SJCRH30 (cell line): ENCODE measurements at places on chromosomes 6 and 20. TPM values are rescaled to one million over a fixed set of nuclear protein-coding genes. Genes with fewer than 3 reads are reported as not detected.

- no peak overlapping the region for H3K27ac ChIP-seq
- no peak overlapping the region for H3K4me3 ChIP-seq
- no peaks in the 10 kb centered on the region; the same call in 1 of the 2 replicates for H3K27me3 ChIP-seq
- H3K36me3 ChIP-seq = no peaks in the 10 kb centered on the region
- H3K4me1 ChIP-seq = peaks cover 11% of the 10 kb centered on the region
Measured at GRCh38 chr6:43817192-43817591, 47.2 kb downstream of the VEGFA start.

DNA sequence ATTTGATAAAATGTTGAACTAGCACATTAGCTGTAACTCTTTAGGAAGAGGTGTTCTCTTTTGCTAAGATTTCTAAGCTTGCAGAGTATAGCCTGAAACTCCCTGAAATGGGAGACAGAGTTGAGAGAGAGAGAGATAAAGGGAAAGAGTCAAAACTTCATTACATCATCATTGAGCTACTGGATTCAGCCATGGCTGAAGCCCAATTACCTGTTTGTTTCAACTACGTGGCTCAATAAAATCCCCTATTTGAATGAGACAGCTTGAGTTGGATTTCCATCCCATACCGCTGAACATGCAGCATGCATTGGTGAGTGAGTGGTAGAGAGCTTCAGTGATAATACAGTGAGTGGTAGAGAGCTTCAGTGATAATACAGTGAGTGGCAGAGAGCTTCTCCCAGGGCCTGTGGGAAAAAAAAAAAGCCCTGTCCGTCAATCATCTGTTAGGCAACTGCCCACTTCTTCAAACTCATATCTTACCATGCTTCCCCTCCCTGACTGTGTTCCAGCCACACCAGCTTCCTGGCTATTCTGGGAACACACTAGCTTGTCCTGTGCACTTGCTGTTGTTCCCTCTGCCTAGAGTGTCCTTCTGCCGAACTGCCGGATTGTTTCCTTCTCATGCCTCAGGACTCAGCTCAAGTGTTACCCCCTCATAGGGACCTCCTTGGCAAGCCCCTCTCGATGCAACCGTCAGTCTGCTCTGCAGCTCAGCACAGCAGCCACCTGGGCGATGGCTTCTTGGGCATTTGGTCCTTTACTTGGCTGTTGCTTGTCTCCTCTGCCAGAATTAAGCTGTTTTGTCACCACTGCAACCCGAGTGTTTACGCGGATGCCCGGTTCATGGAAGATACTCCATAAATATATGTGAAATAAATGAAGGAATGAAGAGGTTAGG lies 91.3 kb upstream of the EYA2 start:
- peaks cover 40% of the 10 kb centered on the region for H3K4me1 ChIP-seq
- no peaks in the 10 kb centered on the region for H3K27me3 ChIP-seq
- no peaks in the 10 kb centered on the region for H3K36me3 ChIP-seq
- H3K27ac ChIP-seq = peak overlapping the region; percentile 34

GRCh38 chr20:62804021-62804626 lies 511 bp upstream of the OGFR start:
- H3K27me3 ChIP-seq = no peaks in the 10 kb centered on the region
- H3K27ac ChIP-seq = no peak overlapping the region
- H3K36me3 ChIP-seq = peaks cover 32% of the 10 kb centered on the region
- H3K4me1 ChIP-seq = peaks cover 8% of the 10 kb centered on the region; the same call in 1 of the 2 replicates

DNA sequence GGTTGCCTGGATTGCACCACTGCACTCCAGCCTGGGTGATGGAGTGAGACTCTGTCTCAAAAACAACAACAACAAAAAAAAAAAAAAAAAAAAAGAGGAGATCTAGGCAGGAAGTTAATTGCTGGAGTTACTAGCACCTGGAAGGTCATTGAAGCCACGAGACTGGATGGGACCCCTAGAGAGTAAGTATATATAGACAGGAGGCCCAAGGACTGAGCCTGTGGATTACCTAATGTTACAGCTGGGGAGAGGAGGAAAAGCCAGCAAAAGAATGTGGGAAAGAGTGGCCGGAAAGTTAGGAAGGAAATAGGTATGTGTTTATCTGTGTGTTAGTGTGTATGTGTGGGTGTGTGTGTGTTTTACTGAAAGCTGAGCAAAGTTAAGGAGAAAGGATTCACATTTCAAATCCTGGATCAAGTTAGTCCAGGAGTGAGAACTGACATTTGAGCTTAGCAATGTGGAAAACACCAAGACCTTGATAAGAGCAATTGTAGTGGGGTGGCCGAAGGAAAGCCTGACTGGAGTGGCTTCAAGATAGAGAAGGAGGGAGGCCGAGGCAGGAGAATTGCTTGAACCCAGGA lies 38.4 kb downstream of the ANKRD6 start:
- H3K27ac ChIP-seq = no peak overlapping the region
- DNase-seq = no peak
- no peaks in the 10 kb centered on the region for H3K27me3 ChIP-seq
- H3K36me3 ChIP-seq = no peaks in the 10 kb centered on the region
- H3K4me3 ChIP-seq = no peak overlapping the region
- H3K4me1 ChIP-seq = no peaks in the 10 kb centered on the region

- no peak overlapping the region for H3K27ac ChIP-seq
- no peaks in the 10 kb centered on the region for H3K27me3 ChIP-seq
- no peak for DNase-seq
Measured at GRCh38 chr6:90654806-90655205, 67.9 kb upstream of the MAP3K7 start.

- DNase-seq = no peak
- H3K4me1 ChIP-seq = peaks cover 10% of the 10 kb centered on the region
- no peaks in the 10 kb centered on the region for H3K27me3 ChIP-seq
- H3K36me3 ChIP-seq = peaks cover 2% of the 10 kb centered on the region; the same call in 1 of the 2 replicates
- no peak overlapping the region for H3K27ac ChIP-seq
- no peak overlapping the region for H3K4me3 ChIP-seq
Measured at GRCh38 chr6:116258520-116258919, 4.6 kb upstream of the TSPYL4 start.

- no peak for DNase-seq
- H3K27me3 ChIP-seq = no peaks in the 10 kb centered on the region
- no peak overlapping the region for H3K27ac ChIP-seq
- no peaks in the 10 kb centered on the region for H3K36me3 ChIP-seq
Measured at GRCh38 chr6:21845018-21845417, 251.5 kb downstream of the SOX4 start.

DNA sequence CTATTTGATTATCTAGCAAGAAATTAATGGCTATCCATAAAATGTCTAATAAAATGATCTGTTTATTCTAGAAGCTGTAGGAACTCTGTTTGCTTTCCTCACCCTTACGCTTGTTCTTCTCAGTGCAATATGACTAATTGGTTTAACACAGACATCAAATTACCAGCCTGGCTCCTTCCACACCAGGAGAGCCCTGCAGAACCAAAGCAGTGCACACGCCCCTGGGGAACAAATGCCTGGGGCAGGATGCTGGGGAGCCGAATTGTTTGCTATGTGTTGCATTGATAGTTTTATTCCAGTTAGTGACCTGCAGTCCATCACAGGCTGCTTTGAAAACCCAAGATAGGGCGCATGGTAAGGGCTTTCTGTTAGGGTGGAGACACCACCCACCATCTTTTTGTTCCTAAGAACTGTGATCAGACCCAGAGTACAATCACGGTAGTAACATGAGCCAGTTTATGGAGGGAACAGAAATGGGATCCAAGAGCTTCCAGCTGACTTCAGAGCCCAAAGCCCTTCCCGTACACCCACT lies 126.4 kb upstream of the CD93 start:
- H3K4me1 ChIP-seq = no peaks in the 10 kb centered on the region
- no peak overlapping the region for H3K4me3 ChIP-seq
- H3K36me3 ChIP-seq = no peaks in the 10 kb centered on the region
- no peaks in the 10 kb centered on the region for H3K27me3 ChIP-seq

- H3K27ac ChIP-seq = no peak overlapping the region
- no peak for DNase-seq
- no peaks in the 10 kb centered on the region for H3K4me1 ChIP-seq
Measured at GRCh38 chr6:107192830-107193229, 77.5 kb upstream of the BEND3 start.

- peak overlapping the region; percentile 77; the same call in 1 of the 2 replicates for H3K27ac ChIP-seq
- peaks cover 16% of the 10 kb centered on the region for H3K36me3 ChIP-seq
- no peak for DNase-seq
- H3K4me1 ChIP-seq = no peaks in the 10 kb centered on the region
- H3K4me3 ChIP-seq = peak overlapping the region; percentile 92
Measured at GRCh38 chr6:170553534-170554012, 466 bp upstream of the PSMB1 start.

DNA sequence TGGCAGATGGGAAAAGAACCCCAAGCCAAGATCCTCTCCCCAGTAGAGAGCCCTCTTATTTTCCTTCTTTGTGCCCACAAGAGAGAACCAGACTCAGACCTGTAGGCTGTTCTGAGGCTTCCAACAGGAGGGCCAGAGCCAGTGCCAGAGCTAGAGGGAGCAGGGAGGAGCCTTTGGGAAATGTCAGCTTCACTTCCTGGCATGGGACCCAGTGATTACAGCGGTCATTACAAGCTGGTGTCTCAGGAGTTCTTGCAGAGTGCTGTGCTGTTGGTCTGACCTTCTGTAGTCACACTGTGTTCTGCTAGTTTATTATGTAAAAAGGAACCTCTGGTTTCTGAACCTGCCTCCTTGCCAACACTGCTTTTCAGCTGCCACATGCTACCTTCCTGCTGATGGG lies 38.9 kb downstream of the STK35 start:
- no peaks in the 10 kb centered on the region for H3K4me1 ChIP-seq
- H3K4me3 ChIP-seq = no peak overlapping the region
- no peaks in the 10 kb centered on the region; the same call in 1 of the 2 replicates for H3K36me3 ChIP-seq
- no peaks in the 10 kb centered on the region for H3K27me3 ChIP-seq
- H3K27ac ChIP-seq = no peak overlapping the region

DNA sequence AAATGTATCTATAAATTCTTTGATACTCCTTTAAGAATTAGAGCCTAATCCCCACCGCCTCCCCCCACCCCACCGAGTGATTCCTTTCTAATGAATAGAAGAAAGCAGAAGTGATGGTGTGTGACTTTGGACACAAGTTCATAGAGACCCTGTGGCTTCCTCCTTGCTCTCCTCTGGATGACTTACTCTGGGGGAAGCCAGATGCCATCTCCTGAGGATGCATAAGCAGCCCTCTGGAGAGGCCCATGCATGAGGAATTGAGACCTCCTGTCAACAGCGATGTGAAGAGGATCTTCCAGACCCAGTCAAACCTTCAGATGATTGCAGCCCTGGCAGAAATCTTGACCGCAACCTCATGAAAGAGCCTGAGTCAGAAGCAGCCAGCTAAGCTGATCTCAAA lies 21.1 kb downstream of the AHCY start:
- H3K36me3 ChIP-seq = peaks cover 89% of the 10 kb centered on the region
- no peak overlapping the region for H3K4me3 ChIP-seq
- H3K4me1 ChIP-seq = no peaks in the 10 kb centered on the region
- H3K27me3 ChIP-seq = no peaks in the 10 kb centered on the region; the same call in 1 of the 2 replicates

GRCh38 chr6:40543776-40544175 lies 43.4 kb downstream of the LRFN2 start:
- H3K4me3 ChIP-seq = no peak overlapping the region
- no peaks in the 10 kb centered on the region for H3K4me1 ChIP-seq
- H3K36me3 ChIP-seq = no peaks in the 10 kb centered on the region

- no peak for DNase-seq
- no peaks in the 10 kb centered on the region for H3K27me3 ChIP-seq
- H3K27ac ChIP-seq = no peak overlapping the region
- H3K4me3 ChIP-seq = no peak overlapping the region
Measured at GRCh38 chr6:134508862-134509498, 191.1 kb upstream of the SGK1 start.

GRCh38 chr20:45495501-45495941 lies 19.9 kb downstream of the SPINT3 start:
- H3K36me3 ChIP-seq = no peaks in the 10 kb centered on the region
- H3K27ac ChIP-seq = no peak overlapping the region
- H3K27me3 ChIP-seq = peaks cover 32% of the 10 kb centered on the region
- DNase-seq = no peak

DNA sequence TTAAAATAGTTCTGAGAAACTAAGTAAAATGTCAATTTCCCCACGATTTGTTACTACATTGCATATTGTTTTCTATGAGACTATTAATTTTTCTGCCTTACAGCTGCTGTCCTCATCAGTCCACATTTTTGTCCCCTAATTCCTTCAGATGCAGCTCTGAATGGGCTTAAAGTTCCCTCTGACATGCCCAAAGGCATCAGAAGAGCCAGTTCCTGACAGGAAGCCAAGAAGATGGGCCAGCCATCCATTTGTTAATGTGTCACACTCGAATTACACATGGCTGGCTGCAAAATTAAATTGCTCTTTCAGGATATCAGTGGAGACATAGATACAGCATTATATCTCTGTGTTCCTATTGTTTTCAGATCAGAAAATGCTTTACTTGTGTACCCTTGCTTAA lies 1223.0 kb downstream of the EPHA7 start:
- H3K4me1 ChIP-seq = peaks cover 7% of the 10 kb centered on the region; the same call in 1 of the 2 replicates
- no peaks in the 10 kb centered on the region for H3K36me3 ChIP-seq
- DNase-seq = peak; percentile 13
- H3K4me3 ChIP-seq = no peak overlapping the region
- H3K27ac ChIP-seq = no peak overlapping the region

- peak overlapping the region; percentile 98 for H3K27ac ChIP-seq
- H3K4me1 ChIP-seq = peaks cover 45% of the 10 kb centered on the region
- H3K4me3 ChIP-seq = no peak overlapping the region
- peak; percentile 82 for DNase-seq
Measured at GRCh38 chr6:56292505-56293181, 45.3 kb upstream of the COL21A1 start.

DNA sequence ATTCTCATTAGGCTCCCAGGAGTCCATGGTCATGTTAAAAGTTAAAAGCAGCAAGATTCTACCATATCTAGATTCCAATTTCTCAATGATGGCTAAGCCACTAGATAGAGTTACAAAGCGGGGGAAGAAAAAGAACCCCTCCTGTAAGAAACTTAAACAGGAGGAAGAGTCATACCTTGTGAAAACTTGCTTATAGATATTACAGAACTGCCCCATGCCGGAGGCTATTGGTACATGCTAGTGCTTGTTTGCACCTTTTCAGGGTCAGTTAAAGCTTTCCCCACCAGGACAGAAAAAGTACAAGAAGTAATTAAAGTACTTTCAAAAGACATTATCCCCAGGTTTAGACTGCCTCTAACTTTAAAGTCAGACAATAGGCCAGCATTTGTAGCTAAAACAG lies 15.5 kb upstream of the GSTA3 start:
- no peak overlapping the region for H3K27ac ChIP-seq
- DNase-seq = no peak
- no peaks in the 10 kb centered on the region for H3K27me3 ChIP-seq
- H3K36me3 ChIP-seq = no peaks in the 10 kb centered on the region
- H3K4me1 ChIP-seq = no peaks in the 10 kb centered on the region

DNA sequence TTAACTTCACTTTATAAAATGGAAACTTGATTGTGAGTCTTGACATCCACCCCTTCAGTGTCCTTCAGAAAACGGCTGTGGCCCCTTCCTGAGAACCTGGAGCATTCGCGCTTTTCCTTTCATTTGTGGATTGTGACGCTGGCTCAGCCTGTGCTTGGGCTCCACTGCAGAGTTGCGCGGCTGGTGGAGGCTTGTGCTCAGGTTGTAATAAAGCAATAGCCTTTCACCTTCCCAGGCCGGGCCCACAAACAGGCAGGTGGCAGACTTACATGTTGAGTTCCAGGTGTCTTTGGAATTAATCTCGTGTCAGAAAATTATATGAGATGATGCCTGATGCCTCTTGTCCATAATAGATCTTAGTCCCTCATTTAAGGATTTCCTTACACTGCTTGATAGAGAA lies 199.9 kb downstream of the CDH4 start:
- no peaks in the 10 kb centered on the region for H3K4me1 ChIP-seq
- DNase-seq = no peak
- H3K4me3 ChIP-seq = no peak overlapping the region
- H3K27ac ChIP-seq = no peak overlapping the region

GRCh38 chr6:29011276-29011734 lies 6.2 kb upstream of the ZNF311 start:
- no peak overlapping the region for H3K27ac ChIP-seq
- no peaks in the 10 kb centered on the region for H3K36me3 ChIP-seq

Gene MARCKS
- 152 and 167 TPM in 2 replicates for total RNA-seq

Gene DEFB121
- total RNA-seq = not detected in 2 replicates

Gene RRAGD
- total RNA-seq = 61.3 and 63.8 TPM in 2 replicates

Gene C6orf52
- total RNA-seq = not detected in 2 replicates

Gene THBS2
- total RNA-seq = 0.18 and 0.28 TPM in 2 replicates

Gene SLPI
- total RNA-seq = not detected in 2 replicates

Gene ARMC2
- 3.5 and 3.8 TPM in 2 replicates for total RNA-seq

Gene PRICKLE4
- 0.28 TPM in 1 of 2 replicates, not detected in the other for total RNA-seq
